ENCODE measurements at places on chromosomes 16 and 17. TPM values are rescaled to one million over a fixed set of nuclear protein-coding genes. Genes with fewer than 3 reads are reported as not detected.

DNA sequence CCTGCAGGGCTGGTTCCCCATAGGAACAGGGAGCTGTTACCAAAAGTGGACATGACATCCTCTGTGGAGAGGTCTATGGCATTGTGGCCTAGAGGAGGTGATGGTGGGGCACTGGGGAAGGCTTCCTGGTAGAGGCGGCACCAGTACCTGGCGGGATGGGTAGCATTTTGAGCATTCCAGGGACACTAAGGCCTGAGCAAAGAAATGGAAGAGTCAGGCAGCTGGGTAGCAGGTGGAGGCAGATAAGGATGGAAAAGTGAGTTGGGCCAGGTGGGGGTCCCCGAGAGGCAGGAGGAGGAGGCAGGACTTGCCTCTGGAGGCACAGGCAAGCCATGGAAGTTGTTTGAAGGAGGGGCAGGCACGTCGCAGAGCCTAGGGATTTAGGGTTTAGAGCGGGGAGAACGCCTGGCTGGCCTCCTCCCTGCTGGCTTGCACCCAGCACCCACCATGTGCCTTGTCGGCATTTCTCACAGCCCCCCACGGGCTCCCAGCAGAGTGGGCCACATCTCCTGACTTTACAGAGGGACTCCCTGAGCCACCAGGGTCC, 5.1 kb upstream of the ADCY7 start:
- peaks cover 16% of the 10 kb centered on the region for H3K27me3 ChIP-seq
- H3K4me1 ChIP-seq = peaks cover 16% of the 10 kb centered on the region
- H3K27ac ChIP-seq = no peak overlapping the region
- H3K36me3 ChIP-seq = no peaks in the 10 kb centered on the region

Gene ENKD1
- 14.3 TPM for total RNA-seq

Gene OR1A1
- total RNA-seq = not detected

- DNase-seq = no peak
- H3K27ac ChIP-seq = no peak overlapping the region
- no peaks in the 10 kb centered on the region for H3K4me1 ChIP-seq
- H3K27me3 ChIP-seq = no peaks in the 10 kb centered on the region
- H3K36me3 ChIP-seq = no peaks in the 10 kb centered on the region
Measured at GRCh38 chr16:84329016-84329415, 34.3 kb downstream of the WFDC1 start.

DNA sequence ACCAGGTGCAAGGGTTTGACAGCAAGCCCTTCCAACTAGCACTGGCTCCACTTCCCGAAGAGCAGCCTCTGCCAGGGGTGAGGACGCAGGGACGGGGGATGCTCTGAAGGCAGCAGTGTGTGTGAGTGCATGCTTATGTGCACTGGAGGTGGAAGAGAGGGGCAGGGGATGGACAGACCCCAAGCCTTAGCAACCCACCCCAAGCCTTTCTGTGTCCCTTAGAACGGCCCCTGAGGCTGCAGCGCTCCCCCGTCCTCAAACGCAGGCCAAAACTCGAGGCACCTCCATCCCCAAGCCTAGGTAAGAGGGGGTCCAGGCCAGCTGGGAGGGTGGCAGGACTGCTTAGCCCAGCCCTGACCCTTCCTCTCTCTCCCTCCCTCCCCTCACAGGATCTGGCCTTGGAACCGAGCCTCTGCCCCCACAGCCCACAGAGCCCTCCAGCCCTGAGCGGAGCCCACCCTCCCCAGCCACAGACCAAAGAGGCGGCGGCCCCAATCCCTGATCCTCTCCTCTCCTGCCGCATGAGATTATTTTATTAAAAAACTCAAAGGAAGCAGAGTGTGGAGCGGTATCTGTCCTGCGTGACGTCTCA, 2.9 kb downstream of the ACD start:
- H3K4me1 ChIP-seq = peaks cover 14% of the 10 kb centered on the region
- DNase-seq = no peak
- no peaks in the 10 kb centered on the region for H3K36me3 ChIP-seq
- H3K4me3 ChIP-seq = no peak overlapping the region
- H3K27me3 ChIP-seq = no peaks in the 10 kb centered on the region
- H3K27ac ChIP-seq = no peak overlapping the region

DNA sequence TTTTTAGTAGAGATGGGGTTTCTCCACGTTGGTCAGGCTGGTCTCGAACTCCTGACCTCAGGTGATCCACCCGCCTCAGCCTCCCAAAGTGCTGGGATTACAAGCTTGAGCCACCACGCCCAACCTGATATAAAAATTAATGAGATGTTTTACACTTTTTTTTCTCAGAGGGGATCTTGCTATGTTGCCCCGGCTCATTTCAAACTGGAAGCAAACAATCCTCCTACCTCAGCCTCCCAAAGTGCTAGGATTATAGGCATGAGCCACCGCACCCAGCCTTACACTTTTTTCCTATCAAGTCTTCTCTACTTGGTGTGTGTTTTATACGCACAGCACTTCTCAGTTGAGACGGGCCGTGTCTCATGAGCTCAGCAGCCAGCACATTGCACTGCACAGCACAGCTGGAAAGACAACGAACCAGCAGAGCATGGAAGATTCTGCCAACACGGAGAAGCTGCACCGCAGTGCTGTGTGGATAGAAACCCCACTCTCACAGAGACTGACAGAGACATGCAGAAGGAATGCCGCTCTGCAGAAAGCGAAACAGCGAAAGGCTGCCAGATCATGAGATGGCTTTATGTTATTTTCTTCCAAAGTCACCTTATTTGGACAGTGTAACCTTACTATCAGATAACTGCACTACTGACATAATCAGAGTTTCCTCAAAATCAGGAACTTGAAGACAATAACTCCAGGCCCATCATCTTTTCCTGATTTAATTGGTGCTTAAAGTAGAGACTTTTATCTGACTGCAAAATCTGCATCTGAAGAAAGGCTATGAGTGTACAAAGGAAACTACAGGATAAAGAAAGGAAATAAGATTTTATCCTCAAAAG, 6.5 kb upstream of the QRICH2 start:
- H3K4me1 ChIP-seq = no peaks in the 10 kb centered on the region
- H3K36me3 ChIP-seq = peaks cover 27% of the 10 kb centered on the region
- H3K4me3 ChIP-seq = no peak overlapping the region
- DNase-seq = no peak

DNA sequence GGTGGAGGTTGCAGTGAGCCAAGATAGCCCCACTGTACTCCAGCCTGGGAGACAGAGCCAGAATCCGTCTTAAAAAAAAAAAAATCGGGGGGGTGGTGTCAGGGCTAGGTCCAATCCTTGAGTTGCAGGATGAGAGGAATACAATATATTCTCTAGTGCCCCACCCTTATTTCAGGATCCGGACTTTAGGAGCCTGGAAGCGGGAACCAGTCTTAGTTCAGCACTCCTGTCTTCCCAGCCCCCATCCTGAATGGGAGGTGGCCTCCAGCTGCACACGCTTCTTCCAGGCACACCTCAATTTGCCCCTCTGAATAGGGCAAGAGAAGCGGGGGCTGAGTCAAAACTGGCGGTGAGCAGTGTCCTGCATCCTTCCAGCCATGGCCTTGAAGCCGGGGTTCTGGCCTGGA, 1.6 kb downstream of the FHOD1 start:
- DNase-seq = no peak
- peaks cover 55% of the 10 kb centered on the region for H3K4me1 ChIP-seq
- H3K27me3 ChIP-seq = no peaks in the 10 kb centered on the region
- H3K4me3 ChIP-seq = peak overlapping the region; percentile 5
- H3K27ac ChIP-seq = no peak overlapping the region
